ENCODE measurements at places on chromosomes 1 and 21.

GRCh38 chr21:45262616-45263015 is 25.1 kb downstream of the POFUT2 start:
- DNase-seq, result no peak

DNA sequence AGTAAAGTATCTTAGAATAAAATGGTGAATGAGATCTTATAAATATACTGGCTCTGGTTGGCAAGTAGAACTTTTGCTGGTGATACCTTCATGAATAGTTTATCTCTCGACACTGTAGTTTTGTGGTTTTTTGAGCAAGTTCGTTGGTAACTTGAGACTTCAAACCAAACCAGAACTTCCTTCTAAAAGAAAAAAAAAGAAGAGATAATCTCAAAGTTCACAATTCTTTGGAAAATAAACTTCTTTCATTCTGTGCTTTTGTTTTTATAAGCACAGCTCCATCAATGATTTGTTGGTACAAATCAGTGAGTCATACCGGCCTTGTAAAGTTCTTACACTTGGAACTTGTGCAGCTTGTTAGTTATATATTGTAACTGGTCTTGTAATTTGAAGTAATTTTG is 2.3 kb downstream of the HIPK1 start:
- DNase-seq, result peak; percentile 13

DNA sequence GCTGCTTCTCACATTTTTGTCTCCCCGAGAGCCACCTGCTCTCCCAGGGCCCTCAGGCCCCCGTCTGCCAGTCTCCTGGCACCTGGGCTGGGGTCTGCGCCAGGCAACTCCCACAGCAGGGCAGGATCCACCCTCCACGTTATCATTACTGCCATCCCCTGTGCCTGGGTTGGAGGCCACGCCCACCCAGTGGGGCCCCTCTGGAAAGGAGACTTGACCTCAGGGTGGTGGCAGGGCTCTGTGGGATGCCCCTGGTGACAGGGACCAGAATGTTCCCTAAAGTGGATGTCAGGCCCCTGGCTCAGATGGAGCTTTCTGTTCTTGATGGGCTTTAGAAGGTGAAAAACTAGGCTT is 66.6 kb downstream of the SKI start:
- DNase-seq, result no peak

DNA sequence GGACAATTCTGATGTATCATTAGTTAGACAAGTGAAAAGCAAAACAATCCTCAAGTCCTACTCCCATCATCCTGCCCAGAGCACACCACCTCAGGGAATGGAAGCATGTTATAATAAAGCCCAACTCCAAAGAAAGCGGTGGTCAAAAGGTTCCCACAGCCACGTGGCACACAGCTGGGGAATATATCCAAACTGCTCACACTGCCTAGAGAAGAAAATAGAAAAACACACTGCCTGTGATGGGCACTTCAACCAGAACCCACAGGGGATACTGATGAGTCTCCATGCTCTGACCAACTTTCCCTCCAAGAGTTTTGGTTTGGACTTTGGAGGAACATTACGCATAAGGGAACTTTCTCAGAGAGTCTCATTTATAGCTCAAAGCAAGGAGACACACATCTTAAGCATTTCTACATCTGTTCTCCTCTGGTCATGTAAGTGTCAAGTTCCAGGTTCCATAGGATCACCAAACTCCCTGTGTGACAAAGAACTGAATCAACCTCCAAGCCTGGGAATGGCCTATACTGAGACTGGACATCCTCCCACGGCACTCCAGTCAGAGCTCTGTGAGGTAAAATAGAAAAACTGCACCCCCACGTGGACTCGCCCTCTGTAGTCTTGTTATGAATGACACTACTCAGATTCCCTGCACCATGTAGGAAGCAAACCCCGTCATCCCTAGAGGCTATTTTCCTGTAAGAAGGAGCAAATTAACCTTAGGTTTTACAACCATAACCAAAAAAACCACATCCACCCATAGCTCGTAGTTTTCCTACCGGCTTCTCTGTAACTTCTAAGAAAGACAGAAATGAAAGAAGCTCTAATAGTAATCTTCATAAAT is 12.2 kb downstream of the DSTYK start:
- no peak for DNase-seq

- DNase-seq, result no peak
Measured at GRCh38 chr1:101816262-101816661, 180.5 kb downstream of the OLFM3 start.

DNA sequence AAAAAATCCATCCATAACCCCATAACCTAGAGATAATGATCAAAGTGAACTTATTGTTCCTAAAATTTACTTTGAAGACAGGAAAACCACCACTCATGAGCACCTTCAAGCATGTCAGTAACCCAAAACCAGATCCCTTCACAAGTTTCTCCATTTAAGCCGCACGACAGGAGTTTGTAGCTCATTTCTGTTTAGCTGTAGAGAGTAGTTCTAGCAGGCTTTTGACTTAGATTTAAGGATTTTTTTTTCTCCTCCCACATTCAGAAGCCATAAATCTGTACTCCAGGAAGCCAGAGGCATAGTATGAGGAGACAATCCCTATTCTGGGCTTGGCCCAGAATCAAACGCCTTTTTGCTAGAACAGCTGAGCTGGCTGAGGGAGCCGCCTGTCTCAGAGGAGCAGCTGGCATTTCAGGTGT is 25.6 kb downstream of the TOMM20 start:
- peak; percentile 46 for DNase-seq

DNA sequence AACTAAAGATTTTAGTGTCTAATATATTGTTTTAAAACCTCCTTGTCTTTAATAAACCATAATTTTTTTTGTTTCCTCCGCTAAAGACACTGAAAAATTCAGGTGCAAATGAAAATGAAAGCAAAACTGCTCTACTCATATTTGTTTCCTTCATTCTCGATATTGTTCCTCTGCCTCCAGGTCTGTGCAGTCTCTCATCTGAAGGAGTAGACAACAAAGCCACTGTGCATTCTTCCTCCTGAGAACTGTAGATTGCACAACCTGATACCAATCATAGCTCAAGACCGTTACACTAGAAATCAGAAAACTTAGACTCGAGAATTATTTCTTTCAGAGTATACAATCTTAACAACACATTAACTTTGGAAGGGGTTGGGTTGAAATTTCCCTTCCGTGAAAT is 373.1 kb upstream of the CXADR start:
- no peak for DNase-seq

GRCh38 chr1:115425442-115425841 is 87.4 kb upstream of the NGF start:
- no peak for DNase-seq

- DNase-seq, result peak; percentile 28
Measured at GRCh38 chr1:109466452-109467300, at the start of gene SYPL2. Gene SYPL2, plus strand, starts transcription at chr1:109466546. Its CDS starts 298 bp downstream, at chr1:109466844.

- DNase-seq, result peak; percentile 84
Measured at GRCh38 chr1:160629286-160630210, 17.3 kb downstream of the SLAMF1 start.

- no peak for DNase-seq
Measured at GRCh38 chr1:208179961-208180409, 64.2 kb downstream of the PLXNA2 start.

GRCh38 chr1:154627257-154628120 is 19.5 kb upstream of the ADAR start:
- DNase-seq, result peak; percentile 92

DNA sequence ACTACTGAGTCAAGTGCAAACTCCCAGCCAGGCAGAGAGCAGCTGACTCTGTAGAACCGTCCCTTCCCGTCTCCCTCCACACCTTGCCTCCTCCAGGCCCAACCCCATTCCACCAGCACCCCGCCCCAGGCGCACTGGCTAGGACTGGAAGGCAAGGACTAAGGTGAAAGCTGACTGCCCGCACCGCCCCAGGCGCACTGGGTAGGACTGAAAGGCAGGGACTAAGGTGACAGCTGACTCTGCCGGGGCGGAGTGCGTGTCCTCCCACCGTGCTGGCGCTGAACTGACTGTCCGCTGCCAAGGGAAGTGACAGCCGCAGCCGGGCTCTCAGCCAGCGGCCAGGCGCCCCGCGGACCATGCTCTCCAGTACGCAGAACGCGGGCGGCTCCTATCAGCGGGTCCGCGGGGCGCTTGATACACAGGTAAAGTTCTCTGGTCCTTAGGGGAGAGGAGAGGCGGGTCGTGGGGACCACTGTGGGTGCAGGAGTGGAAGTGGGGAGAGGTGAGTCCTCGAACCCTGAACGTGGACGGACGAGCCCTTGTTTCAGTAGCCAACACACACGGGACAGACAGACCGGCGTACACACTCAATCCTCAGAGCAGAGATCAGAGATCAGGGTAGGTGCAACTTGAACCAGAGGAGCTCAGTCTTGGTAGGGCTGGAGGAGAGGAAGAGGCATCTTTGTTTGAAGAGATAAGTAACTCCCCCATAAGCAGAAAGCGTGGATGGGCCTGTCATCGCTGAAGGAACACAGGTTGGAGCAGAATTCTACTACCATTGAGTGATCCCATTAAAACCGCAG is 58.0 kb downstream of the RBM11 start:
- DNase-seq, result no peak

DNA sequence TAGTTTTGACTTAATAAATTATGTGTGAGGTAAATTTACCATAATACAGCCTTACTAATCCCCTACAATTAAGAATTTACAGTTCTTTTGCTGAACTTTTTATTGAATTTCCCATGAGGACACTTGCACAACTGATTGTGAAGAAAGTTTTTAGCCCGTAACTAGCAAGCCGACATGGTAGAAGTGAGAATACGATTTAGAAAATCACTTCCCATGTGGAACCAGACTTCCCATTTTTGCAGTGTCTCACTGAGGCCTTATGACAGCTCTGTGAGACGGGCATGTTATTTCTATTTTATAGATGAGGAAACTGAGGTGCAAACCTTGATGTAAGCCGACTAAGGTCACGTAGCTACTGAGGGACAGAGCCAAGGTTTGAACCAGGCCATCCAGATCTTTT is 32.5 kb upstream of the LMO4 start:
- no peak for DNase-seq

- no peak for DNase-seq
Measured at GRCh38 chr1:85116856-85117255, 68.6 kb upstream of the MCOLN3 start.

- DNase-seq, result no peak
Measured at GRCh38 chr1:35288761-35289160, 20.3 kb downstream of the ZMYM4 start.

All from CD4-positive, alpha-beta T cell treated with Interleukin-6 for 4 hours (primary cell).